ENCODE measurements at places on chromosomes 11 and 22. TPM values are rescaled to one million over a fixed set of nuclear protein-coding genes. Genes with fewer than 3 reads are reported as not detected.
A peak's percentile ranks its signal among the peaks of the same experiment; 100 is the strongest.

DBX1 gene
- total RNA-seq, result not detected

TNNI2 gene
- not detected for total RNA-seq

TBX1 gene
- total RNA-seq, result 4.1 TPM

CCND1 gene
- total RNA-seq, result 82.4 TPM

GRCh38 chr11:134333946-134334345, 2.2 kb downstream of the GLB1L2 start:
- DNase-seq, result no peak

DNA sequence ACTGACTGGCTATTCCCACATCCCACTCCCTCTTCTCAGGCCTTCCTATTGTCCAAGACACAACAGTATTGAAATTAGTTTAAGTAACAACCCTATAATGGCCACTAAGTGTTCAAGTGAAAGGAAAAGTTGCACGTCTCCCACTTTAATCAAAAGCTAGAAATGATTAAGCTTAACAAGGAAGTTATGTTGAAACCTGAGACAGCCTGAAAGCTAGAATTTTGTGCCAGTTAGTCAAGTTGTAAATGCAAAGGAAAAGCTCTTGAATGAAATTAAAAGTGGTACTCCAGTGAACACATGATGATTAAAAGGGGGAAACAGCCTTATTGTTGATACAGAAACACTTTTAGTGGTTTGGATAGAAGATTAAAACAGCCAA, 332.7 kb downstream of the CASP12 start:
- DNase-seq, result no peak

DNA sequence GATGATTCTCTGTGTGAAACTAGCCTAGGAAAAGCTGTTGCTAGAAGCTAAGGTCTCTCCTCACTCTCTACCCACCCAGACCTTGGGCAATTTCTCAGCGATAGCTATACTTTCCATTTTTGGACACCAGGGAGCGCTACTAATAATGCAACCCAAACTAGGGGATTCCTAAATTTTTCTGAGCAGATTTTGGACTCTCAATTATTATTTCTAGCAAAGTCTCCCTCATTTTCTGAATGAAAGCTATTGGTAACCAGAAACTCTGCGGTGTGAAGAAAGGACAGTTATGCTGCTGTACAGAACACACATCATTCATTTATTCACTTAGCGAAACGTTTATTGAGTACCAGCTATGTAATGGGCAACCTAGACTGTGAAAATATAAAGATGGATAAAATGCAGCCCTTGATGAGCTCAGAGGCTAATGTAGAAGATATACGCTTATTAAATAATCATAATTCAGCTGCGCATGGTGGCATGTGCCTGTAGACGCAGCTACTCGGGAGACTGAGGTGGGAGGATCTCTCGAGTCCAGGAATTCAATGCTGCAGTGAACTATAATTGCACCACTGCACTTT, 6.1 kb upstream of the STIM1 start:
- DNase-seq, result no peak

DNA sequence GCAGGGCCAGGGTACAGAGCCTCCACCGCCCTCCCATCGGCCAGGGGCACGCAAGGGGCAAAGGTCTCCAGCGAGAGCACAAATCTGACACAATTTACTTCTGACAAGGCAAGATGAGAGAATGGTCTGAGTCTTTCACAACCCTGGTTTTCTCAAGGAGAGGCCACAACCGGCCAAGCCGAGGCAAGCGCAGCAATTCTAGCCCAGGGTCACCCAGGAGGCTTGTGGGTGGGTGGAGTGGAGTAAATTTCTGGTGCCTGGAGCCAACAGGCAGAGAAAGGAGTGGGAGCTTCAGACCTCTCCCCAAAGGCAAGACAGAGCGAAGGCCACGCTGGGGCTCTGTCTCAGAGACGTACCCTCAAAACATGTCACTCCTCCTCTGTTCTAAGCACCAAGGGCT, 9.3 kb downstream of the LARGE2 start:
- DNase-seq, result no peak

DNA sequence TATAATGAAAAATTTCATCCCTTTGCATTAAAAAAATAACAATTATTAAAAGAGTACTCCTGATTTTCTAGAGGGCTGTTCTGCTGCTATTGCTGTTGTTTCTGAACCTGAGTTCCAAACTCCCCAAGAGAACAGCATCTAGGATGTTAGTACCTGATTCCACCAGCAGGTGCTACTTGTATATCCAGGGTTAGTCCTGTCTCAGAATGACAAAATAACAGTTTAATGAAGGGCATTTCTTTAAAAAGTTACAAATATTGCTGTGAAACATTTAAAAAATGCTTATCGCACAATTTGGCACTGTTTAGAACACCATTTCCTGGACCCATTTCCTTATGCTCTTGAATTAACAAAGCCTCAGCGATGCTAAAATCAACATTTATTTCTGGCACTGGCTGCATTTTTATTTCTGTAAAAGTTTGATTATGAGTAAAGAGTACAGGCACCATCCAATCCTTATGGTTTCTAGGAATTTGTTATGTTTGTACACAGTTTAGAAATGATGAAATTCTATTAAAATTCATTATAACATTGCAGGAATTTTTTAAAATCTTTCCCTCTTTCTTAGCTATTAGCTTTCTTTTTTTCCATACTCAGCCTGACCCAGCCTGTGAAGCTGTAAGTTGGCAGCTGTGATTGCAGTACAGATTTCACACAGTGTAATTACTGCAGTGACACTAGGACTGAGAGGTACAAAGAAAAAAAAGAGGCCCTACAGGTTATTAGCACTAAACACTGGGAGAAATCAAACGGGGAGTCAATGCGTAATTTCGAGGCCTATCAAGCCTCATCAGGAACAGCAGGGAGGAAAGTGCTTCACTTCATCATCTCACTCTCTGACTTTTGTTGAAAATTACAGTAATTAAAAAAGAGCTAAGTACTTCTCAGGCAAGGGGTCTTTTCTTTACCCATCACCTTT, 208.8 kb downstream of the DCDC1 start:
- DNase-seq, result no peak

GRCh38 chr22:50313021-50313420, 5.6 kb upstream of the PLXNB2 start:
- peak; percentile 50 for DNase-seq

DNA sequence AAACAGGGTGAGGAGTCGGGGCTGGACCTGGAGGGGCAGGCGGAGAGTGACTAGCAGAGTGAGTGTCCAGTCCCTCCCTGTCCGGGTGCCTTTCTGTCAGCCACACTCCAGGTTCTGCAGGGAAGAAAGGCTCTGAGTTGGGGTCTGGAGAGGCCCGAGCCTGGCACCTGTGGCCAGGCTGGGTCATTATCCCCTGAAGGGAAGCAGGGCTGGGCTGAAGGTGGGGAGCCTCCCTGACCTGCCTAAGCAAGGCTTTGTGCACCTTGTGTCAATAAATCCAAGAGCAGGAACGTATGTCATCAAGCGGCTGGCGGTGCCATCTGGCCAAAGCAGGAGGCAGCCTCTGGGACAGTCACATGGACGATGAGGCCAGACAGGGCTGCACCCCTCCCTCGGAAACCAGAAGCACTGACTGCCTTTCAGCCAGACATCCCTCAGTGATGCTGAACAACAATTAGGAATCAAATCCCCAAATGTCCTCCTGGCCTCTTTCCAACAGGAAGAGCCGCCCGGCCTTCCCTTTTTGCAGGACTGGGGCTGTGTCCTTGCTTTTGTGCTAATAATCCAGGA, 73.9 kb upstream of the FGF3 start:
- peak; percentile 85 for DNase-seq

DNA sequence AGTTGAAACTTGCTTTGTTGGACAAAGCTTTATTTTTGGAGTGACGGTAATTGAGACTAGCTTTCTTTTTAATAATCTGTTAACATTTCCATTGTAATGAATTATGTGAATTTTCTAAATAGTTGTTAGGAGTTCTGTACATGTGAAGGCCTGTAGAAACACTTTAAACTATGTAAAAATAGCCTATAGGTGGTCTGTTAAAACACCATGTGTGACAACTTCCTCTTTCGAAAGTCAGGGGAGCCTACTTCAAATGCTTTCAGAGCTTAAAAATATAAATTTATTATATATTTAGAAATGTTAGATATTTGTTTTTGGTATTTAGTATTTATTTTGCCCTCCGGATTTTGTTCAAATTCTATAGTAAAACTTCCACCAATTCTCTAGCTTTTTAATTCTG, 28.7 kb downstream of the DDIAS start:
- no peak for DNase-seq

GRCh38 chr22:19525666-19526065, 1.5 kb upstream of the CLDN5 start:
- no peak for DNase-seq

- no peak for DNase-seq
These were observed 441.1 kb downstream of the TBC1D22A start for GRCh38 chr22:47203554-47203991.

DNA sequence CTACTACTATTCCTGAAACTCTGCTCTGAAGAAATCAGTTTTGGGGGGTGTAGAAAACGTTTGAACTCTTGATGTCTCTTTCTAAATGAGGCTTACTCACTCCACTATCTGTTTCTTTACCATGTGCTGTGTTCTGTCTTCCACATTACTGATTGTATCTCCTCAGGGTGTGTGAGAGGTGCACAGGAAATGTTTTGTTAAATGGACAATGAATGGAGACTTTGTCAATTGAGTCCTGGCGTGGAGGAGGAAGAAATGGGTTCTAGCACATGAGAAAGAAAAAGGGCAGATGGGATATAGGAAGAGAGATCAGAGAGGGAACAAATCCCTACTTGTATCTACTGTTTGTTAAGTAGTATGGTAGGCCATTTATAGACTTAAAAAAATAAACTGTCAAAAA, 577.1 kb upstream of the CCDC90B start:
- no peak for DNase-seq
